ENCODE measurements at places on chromosomes 13 and 19.

DNA sequence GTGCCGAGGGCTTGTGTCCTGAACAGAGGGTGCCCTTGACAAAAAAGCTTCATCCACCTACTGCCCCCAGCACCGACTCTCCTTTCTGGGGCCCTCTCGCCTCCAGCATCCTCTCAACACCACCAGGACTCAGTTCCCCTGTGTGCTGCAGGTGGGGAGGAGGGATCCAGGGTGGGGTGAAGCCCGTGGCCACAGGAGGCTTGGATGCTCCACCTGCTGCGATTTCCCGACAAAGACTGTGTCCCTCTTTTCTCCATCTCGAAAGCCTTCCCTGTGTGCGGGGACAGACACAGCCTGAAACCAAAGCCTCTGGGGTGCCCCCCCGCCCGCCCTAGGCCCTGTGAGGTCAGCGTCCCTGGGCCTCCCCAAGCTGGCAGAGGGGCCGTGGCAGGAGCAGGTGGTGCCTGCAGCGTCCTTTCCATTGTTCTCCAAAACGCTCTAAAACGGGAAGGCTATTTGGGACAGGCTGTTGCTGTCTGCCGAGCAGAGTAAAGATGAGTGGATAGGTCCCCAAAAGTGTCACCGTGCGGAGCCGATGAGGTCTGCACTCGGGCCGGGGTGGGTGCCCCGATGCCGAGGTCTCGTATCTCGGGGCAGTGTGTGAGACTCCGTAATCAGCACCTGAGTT is 185.7 kb downstream of the PTPRS start:
- no peak for DNase-seq

DNA sequence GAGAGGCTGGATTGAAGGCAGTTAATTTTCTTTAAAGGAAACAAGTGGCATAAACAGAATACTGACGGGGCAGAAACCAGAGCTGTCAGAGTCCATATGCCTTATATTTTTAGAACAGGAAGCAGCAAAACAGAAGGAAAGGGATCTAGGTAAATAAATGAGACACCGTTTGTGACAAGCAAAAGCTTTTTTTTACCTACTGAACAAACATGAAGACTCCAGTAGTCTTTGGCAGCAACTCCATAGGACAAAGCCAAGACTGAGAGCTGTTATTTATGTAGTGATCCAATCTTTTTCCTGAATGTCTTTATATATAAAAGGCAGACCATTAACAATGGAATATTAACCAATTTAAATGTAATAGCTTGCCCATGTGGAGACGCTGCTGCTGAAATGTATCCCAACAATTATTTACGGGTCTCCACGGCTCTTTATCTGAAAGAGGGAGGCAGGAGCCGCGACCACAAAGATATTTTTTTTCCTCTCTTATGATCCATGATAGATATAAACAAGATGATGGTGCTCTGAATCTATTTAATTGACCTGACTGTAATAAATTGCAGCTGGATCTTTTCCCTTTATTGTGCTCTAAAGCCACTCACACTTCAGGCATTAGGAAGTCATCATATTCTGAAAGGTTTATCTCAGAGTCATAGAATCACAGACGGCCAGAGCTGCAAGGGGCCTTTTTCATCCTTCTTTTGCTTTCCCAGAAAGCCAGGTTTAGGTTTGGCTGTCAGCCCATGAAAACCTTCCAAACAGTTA is 687.8 kb downstream of the EFNB2 start:
- no peak for DNase-seq

DNA sequence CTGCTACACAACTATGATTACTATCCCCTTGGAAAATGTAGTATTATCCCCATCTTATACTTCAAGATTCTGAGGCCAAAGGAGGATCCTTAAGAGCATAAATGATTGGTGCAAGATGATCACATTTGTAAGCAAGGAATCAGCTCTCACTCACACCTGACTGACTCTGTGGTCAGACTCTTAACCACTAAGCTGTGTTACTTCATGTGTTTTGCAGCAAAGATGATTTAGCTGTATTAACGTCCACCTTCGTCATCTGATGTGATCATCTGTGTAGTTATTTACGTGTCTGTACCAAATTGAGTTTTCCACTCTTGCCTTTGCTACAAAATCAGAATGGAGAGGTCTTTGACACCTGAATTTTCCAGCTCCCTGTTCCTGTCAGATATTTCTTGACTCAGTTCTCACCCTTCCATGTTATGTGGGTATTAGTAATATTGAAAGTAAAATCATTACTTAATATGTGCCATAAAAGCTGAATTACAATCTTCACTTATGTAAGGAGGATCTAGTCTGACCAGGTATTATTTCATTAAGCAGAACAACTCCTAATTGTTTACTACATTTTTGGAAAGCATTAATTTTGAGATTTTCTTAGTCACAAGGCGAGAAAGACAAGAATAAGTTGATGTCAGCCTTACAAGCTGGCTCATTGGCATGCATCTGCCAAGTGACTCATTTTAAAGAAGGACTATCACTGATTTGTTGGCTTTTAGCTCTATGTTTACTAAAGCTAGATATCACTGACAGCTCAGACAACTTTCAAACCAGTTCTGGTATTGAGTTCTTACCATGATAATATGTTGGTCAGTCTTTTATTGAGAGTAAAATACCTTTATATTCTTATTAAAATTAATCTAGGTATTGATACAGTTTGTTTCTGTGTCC is 1279.8 kb upstream of the PCDH9 start:
- no peak for DNase-seq

GRCh38 chr13:95226932-95227695 is 74.1 kb downstream of the ABCC4 start:
- DNase-seq = no peak

- DNase-seq = no peak
These were observed 4.9 kb downstream of the FXYD3 start for GRCh38 chr19:35120492-35120891.

DNA sequence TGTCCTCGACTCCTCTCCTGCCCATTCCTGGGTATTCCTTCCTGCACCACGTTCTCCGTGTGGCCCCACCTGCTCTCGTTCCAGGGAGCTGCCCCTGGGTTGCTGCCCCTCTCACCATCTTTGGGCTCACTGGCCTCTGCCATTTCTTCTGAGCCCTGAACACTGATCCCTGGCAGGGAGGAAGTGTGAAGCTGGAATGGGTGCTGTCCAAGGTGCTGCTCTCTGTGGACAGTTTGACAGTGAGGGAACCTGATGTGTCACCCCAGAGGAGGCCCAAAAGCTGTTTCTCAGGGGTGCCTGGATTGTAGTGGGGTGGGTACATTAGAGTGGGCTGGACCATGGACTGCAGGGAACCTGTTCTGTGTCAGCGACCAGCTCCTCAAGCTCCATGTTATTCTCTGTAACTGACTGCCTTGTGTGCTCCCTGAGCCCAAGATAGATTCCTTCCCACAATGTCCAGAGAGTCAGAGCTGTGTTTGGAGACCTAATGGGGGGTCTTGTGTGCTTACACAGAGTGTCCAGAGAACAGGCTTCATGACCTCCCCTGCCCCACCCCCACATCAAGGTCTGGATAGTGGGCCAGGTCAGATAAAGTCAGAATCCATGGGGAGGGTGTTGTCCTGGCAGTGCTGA is 7.2 kb upstream of the CEACAM8 start:
- DNase-seq = no peak

DNA sequence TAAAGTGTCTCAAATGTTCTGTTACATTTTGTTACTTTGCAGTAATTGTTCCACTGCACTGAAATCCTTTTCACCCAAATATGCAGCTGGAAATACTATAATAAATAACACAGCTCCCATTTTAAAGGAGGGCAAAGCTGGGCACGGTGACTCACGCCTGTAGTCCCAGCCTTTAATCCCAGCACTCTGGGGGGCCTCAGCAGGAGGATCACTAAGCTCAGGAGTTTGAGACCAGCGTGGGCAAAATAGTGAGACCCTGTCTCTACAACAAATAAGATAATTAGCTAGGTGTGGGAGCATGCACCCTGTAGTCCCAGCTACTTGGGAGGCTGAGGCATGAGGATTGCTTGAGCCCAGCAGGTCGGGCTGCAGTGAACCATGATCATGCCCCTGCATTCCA is 7.5 kb upstream of the UBAC2 start:
- no peak for DNase-seq

DNA sequence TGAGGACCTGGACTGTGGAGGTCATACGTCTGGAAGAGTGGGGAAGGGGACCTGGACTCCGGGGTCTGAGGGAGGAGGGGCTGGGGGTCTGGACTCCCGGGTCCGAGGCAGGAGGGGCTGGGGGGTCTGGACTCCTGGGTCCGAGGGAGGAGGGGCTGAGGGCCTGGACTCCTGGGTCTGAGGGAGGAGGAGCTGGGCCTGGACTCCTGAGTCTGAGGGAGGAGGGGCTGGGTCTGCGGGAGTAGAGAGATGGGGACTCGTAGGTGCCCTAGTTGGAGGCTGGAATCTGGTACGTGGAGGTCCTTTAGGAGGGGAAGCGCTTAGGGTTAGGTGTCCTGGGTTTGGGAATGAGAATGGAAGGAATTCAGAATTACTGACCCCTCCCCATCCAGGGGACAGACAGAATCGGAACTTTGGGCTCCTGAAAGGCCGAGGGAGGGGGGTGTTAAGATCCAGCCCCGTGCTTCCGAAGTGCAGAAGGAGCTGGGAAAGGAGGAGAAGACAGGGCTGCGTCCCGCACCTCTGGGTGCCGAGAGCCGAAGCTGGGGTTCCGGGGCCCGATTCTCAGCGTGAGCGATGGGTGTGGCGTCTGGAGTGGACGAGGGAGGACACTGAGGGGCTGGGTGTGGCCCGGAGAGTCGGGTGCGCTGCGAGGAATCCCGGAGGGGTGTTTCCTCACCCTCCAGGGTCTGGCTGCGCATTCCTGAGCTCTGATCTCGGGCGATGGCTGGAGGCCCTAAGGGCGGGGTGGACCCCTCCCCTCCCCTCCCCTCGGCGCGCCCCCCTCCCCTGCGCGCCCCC is 608 bp downstream of the MYADM start:
- DNase-seq = no peak

- DNase-seq = no peak
These were observed 33.0 kb downstream of the ZMYM2 start for GRCh38 chr13:19991531-19991930.

DNA sequence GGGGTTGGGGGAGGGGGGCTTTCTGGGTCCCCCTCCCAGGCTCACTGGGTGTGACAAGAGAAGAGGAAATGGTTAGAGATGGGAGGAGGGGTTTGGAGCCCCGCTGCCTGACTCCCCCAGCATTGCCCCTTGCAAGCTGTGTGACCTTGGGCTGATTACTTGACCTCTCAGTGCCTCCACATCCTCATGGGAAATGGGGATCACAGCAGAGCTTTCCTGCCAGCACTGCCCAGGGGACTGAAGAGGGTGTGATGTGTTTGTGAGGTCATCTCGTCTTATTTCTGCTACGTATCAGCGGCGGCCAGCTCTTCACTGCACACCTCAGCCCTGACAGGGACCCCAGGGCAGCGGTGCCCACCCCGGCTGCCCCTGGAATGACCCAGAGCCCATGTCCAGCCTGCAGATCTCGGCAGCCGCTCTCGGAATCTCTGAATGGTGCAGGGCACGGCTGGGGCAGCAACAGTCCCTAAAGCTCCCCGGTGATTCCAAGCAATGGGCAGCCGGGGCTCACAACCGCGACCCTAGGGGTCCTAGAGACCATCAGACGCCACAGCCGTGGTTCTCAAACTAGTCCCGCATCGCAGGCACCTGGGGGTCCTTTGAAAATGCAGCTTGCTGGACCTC is 8.4 kb downstream of the PNMA8B start:
- DNase-seq = no peak

GRCh38 chr13:81987159-81987558 is 1646.2 kb upstream of the SPRY2 start:
- DNase-seq = no peak

GRCh38 chr13:95512957-95513356 is 39.6 kb upstream of the CLDN10 start:
- no peak for DNase-seq

DNA sequence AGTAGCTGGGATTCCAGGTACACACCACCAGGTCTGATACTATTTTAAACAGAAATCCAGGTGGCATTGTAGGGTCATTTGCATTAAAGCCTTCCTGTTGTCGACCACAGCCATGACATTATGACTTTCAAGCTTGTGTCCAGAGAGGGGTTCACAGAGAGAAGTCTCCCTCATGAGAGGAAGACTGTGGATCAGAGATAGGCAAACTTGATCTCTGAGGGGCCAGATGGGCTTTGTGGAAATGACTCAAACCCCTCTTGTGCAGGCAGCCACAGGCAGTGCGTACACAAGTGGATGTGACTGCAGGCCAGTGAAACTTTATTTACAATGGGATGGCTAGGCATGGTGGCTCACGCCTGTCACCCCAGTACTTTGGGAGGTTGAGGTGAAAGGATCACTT is 27.8 kb upstream of the F2RL3 start:
- DNase-seq = no peak

DNA sequence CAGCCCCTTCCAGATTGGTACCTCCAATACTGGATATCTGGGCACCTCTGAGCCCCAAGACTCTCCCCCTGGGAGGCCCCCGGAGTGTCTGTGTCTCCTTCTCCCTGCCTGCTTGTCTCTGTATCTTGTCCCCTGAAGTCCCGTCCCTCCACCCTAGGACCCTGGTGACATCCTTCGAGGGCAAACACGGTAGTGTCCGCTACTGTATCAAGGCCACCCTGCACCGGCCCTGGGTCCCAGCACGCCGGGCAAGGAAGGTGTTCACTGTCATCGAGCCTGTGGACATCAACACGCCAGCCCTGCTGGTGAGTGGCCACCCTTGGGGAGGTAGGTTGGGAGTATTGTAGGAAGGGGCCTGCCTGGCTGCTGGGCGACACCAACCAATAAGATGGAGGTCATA is 844 bp downstream of the ARRDC2 start:
- no peak for DNase-seq

- DNase-seq = peak; percentile 26
These were observed 15.8 kb downstream of the ARHGAP33 start for GRCh38 chr19:35790981-35791813.

- no peak for DNase-seq
These were observed 305.1 kb downstream of the SLITRK1 start for GRCh38 chr13:83577183-83577582.

DNA sequence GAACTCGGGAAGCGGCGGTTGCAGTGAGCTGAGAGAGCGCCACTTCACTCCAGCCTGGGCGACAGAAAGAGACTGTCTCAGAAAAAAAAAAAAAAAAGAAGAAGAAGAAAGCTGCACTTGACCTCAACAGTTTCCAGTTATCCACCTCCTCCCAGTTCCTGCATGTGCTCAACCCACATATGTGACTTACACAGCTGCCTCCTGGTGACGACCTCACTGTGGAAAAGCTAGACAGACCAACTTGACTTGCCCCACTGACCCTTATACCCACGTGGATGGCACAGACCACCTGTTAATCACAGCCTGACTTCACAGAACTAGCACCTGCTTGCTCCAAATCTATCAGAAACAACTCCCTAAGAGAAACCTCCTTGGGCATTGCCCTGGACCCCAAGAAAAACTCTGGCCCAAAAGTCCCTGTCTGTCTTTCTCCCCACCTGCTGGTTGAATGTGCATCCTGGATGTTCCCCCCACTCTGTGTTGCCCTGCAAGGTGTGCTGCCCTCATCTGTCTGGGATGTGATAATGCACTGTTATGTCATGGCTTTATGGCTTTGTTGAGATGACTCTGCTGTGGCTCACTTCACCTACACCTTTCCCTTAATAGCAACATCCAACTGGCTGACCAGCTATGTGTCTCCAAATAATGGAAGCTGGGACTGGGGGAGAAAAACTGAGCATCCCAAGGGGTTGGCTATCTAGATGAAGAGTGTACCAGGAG is 2.8 kb downstream of the ZNF20 start:
- DNase-seq = no peak

- DNase-seq = no peak
These were observed 50.5 kb upstream of the KCTD15 start for GRCh38 chr19:33746159-33746558.

Data from NCI-H2107 (cell line).